Kidney glomerular epithelial cell (primary cell): ENCODE measurements at places on chromosomes 7 and 10.
A peak's percentile ranks its signal among the peaks of the same experiment; 100 is the strongest.

GRCh38 chr10:58360412-58361004 is 24.7 kb upstream of the TFAM start:
- DNase-seq, result no peak

GRCh38 chr7:117116211-117116610 is 162.9 kb downstream of the ST7 start:
- DNase-seq, result no peak

GRCh38 chr10:83917537-83918506 is 221.5 kb upstream of the GHITM start:
- no peak for DNase-seq

DNA sequence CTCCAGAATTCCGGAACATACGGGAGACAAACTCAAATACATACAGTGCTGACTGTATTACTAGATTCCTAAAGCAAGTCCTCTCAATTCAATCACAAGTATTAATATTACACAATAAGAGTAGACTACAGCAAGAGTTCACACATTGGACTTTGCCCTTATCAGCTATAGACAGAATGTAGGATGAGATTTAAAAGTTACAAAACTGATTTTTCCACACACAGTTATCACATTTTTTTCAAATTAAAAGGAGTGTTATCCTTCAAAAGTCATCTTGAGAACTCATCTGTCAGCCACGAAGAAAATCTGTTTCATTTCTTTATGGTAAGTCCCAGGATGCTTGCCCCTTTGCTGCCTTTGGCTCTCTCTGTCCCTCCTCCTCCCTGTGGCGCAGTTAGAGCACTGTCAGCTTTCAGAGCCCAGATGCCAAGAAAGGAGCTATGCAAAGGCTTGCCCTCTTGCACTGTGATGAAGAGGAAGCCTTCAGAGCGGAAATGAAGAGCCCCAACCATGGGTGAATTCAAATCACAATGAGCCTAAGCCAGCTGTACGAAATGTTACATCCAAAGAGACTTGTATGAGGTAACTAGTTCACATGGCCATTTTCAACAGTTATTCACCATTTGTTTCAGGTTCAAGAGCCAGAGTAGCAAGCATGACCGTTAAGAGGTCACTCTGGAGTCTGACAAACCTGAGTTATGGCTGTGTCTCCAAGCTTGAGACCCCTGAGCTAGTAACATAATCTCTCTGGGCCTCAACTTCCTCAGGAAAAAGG is 10.7 kb downstream of the NCOA4 start:
- no peak for DNase-seq

GRCh38 chr10:130395248-130395936 is 259.2 kb downstream of the GLRX3 start:
- no peak for DNase-seq

DNA sequence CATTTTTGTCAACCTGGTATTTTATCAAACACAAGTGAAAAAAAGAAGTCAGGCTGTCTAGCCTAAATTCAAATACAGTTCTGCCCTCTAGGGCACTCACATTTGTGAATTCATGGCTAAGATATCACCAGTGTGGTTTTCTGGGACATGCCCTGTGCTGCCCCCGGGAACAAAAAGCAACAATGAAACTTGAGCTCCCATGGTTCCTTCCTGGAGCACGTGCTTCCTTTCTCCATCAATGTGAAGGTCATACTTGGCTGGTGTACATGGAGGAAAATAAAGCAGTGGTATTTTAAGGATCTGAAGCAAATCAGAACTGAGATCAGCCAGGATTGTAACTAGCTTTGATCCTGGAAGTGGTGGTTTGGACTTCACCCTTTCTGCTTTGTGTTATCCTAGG is 128.9 kb upstream of the FRMD4A start:
- no peak for DNase-seq

DNA sequence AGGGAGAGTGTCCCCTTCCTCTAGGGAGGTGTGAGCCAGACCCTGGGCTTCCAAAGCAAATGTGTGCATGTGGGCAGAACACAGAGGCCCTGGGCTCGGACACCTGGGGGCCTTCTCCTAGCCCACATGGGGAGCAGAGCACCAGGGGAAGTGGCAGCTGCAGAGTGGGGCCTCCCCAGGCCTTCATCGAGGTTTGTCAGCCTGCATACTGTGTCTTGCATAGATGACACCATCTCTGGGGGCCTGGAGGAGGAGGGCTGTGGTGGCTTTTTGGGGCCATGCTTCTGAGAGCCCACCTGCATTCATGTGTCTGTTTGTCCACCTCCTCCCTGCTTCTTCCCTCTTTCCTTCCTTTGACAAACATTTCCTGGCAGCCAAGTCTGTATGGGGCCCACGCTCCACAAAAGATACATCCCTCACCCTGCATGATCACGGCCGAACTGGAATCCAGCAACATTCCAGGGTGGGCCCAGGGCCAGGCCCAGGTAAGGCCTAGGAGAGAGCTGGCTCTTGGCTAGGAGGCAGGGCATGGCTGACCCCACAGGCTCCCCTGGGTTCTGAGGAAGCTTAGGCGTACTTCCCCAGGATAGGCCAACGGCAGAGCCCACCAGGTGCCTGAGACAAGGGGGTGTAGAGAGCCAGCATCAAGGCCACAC is 79.2 kb downstream of the ZMIZ1 start:
- no peak for DNase-seq

DNA sequence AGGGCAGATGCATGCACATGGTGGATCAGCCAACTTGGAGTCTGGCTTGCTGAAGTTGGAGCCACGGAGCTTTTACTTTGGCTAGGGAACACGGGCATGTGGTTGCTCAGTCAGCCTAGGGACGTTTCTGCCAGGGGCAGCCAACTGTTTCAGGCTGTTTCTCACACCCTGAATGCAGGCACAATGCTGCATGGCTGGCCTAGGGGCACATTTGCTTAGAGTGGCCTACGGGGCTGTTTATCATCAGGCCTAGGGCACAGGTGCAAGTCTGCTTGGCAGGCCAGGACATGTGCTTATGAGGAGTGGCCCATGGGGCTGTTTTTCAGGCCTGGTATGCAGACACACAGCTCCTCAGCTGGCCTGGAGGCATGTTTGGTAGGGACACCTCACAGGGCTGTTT is 107.4 kb downstream of the GSAP start:
- DNase-seq, result no peak

GRCh38 chr7:33503736-33504135 is 374.4 kb downstream of the BBS9 start:
- DNase-seq, result no peak

- no peak for DNase-seq
Observed at GRCh38 chr7:157566631-157567006, 229.8 kb downstream of the DNAJB6 start.

DNA sequence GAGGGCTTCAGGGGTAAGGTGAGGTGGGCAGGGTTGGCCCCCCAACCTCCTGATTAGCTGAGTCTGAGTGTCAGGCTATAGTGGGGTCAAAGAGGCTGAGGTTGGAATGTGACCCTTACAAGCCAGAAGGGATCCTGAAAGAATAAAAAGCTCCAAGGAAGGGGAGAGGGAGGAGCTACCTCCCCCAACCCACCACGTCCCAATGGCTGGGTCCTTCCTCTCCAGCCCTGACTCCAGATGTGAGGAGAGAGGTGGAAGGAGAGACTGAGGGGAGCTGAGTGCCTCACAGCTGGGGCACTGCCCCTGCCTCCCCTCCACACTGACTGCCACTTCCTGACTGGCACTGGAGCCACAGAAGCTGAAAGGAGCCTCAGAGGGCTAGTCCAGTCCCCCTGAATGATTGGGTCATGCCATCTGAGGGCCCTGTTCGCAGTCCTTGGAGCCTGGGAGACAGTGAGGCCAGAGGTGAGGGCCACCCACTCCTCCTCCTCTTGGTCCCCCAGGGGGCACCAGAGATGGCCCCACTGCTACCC is 20.6 kb downstream of the IMPDH1 start:
- DNase-seq, result no peak

GRCh38 chr7:91043924-91044645 is 220.1 kb upstream of the FZD1 start:
- DNase-seq, result no peak

DNA sequence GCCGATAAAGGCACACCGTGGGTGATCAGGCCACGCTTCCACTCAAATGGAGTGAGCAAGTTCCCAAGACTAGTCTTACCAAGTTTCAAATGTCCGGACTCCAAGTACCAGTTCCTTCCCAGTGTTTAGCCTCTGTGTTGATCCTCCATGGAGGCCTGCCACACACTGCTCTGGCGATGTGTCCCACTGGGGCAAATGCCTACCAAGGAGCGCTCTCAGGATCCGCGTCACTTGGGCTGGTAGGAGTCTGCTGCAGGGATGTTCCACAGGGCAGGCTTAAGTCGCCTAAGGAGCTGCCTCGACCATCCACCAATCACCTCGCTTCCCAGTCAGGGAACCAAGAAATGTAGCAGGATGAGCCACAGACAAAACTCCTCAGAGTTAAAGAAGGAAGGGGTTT is 17.4 kb upstream of the MRLN start:
- DNase-seq, result no peak

DNA sequence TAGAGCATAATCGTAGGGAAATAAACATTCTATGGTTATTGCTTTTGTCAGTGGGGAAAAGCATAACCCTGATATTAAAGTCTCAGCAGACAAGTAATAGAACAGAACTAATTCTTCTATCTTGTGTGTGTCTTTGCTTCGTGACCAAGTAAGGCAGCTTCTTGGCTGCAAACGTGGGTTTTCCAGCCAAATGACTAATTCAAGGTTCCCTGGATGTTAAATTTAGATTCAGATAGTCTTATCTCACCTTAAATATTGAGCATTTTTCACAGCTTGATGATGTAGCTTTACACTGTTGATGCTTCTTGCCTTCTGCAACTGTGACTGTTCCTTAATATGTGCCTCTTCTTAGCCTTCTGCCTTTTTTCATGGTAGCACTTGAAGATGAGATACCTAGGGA is 113.0 kb downstream of the EXOC4 start:
- DNase-seq, result peak; percentile 18

GRCh38 chr10:28169525-28169924 is 133.3 kb downstream of the MPP7 start:
- DNase-seq, result no peak

DNA sequence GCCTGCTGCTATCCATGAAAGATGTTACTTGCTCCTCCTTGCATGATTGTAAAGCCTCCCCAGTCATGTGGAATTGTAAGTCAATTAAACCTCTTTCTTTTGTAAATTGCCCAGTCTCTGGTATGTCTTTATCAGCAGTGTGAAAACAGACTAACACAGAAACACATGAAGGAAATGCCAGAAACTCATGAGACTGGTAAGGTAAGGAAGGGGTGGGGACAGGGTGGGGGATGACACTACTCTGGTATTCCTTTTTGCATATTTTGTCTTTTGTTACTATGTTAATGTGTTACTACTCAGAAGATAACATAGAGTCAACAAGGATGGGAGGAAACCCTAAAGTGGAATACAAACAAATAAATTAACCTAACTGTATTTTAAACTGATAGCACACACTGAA is 69.8 kb upstream of the DRGX start:
- DNase-seq, result no peak

DNA sequence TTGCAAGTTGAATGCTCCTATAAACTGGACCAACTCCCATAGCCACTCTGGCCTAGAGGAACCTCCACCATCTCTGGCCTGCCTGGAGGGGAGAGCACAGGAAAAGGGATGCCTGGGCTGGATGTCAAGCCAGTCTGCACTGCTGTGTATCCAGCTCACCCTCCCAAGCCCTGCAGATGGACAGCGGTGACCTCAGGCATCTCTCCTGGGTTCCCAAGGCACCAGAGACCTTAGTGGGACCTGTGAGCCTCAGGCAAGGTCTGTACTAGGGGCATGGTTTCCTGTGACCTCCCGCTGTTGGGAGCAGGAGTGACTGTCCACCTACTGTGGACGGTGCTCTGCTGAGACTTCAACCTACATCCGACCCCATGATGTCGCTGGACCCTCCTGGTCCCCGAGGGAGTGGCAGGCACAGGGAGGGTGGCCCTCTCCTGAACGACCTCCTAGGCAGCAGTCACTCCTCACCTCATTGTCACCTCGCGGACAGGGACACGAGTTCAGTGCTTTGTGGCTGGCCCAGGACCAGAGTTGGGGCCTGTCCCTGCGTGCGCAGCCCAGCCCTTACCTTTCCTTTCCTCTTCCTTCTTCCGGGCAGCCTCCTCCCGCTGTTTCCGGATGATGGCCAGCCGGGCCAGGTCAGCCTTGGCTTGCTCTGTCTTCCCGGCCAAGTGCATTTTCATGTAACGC is 11.0 kb downstream of the PDAP1 start:
- no peak for DNase-seq

DNA sequence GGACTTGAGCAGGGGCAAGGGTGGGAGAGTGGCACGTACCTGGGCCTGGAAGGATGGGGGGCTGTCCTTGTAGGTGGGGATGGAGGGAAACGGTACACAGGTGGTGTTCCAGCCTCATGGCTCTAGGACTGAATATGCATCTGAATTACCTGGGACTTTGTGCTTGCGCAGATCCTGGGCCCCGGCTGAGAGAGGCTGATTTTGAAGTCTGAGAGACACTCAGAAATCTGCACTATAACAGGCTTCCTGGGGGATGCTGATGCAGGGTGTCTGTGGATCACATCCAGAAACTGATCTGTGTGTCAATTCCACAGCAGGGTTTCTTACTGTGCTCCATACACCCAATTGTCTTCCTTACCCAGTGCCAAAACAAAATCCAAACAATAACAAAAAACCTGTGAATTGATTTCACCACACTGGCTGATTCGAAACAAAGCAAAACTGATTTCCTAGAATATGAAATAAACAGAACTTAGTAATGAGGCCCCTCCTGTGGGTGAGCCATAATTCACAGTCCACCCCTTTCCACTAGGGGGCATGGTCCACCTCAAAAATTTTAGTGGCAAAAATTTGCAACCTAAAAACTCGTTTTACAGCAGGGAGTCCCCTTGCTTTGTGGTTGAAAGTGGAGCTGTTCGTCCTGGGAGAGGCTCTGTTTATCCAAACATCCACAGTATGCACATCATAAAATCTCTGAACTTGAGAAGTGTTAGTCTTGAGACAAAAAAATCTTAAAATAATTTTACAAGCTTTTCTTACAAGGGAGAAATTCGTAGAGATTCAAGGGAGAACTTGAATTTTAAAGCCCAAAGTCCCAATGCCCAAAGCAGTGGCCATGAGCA is 32.0 kb upstream of the PLEKHA1 start:
- peak; percentile 19 for DNase-seq

GRCh38 chr10:9211228-9211627 is 1156.7 kb downstream of the GATA3 start:
- no peak for DNase-seq

- DNase-seq, result no peak
Observed at GRCh38 chr10:100325158-100325557, 4.9 kb downstream of the PKD2L1 start.

- DNase-seq, result no peak
Observed at GRCh38 chr10:106107706-106108105, 1056.8 kb downstream of the SORCS1 start.

GRCh38 chr10:70234668-70235447 is 1.6 kb upstream of the PPA1 start:
- no peak for DNase-seq

GRCh38 chr10:23258516-23258915 is 66.4 kb downstream of the PTF1A start:
- no peak for DNase-seq

DNA sequence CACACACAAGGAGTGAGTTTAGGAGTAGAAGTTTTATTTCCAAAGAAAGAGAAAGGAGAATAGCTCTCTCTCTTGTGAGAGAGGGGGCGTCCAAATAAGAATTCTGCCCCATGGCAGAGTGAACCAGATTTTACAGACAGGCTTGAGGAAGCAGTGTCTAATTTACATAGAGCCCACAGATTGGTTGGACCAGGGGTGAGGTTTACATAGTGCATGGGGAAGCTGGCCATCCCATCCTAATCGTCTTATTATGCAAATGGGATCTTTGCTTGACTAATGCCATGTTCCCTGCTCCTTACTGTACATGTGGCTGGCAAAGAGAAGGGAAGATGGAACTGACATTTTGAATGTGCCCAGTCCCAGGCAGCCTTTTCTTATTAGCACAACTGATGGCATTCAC is 60.0 kb upstream of the ACSM6 start:
- DNase-seq, result no peak

GRCh38 chr7:157679607-157680006 is 342.8 kb downstream of the DNAJB6 start:
- no peak for DNase-seq
